ENCODE measurements at places on chromosomes 2 and 18.

GRCh38 chr2:240211598-240212424, 71.4 kb upstream of the OTOS start:
- no peak for DNase-seq

GRCh38 chr2:122754561-122754960, 999.1 kb downstream of the TSN start:
- DNase-seq, result no peak

- DNase-seq, result no peak
These were observed 393.1 kb upstream of the SLC14A2 start for GRCh38 chr18:45222180-45222579.

- DNase-seq, result no peak
These were observed 132.1 kb downstream of the SH3RF3 start for GRCh38 chr2:109260886-109261700.

GRCh38 chr18:27711382-27711781, 465.5 kb downstream of the CDH2 start:
- no peak for DNase-seq

DNA sequence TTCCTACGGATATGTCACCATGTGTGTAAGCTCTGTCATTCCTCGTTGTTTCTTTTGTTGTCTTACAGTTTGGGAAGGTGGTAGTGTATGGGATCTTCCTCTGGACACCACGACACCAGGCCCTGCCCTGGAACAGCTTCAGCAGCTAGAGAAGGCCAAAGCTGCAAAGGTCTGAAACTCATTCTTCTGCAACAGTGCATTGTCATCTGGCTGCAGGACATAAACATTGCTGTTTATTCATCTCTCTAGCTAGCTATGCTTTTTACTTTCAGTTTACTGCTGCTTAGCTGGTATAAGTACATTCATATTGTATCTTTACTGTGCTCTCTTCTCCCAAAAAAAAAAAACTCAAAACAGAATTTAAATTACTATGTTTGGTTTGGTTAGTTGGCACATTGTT, 39.2 kb upstream of the KCNJ13 start:
- no peak for DNase-seq

- DNase-seq, result no peak
These were observed 11.2 kb upstream of the STAT1 start for GRCh38 chr2:191025135-191025534.

GRCh38 chr2:172953411-172953810, 122.2 kb upstream of the MAP3K20 start:
- no peak for DNase-seq

DNA sequence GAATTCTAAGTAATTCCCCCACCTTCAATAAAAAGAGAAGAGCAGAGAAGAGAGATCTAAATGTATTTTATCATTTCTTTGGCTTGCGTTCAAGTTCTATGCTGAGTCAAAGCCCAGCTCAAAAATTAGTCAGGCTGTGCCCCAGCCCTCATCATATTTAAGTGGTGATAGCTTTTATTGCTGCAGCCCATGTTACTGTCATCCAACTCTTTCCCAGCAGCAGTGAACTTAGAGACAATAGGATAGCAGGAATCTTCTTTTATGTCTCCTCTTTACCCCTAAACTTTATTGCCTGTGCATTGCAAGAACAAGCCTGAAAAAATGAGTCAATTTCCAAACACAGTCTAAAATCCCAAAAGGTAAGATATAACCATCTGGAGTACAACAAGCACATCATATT, 1599.3 kb upstream of the PIK3C3 start:
- DNase-seq, result no peak

GRCh38 chr18:75977081-75977480, 518.0 kb downstream of the ZNF516 start:
- no peak for DNase-seq

GRCh38 chr2:237904831-237905599, 45.6 kb downstream of the RAMP1 start:
- DNase-seq, result peak; percentile 25

GRCh38 chr2:71686781-71687180, 233.4 kb downstream of the DYSF start:
- no peak for DNase-seq

- no peak for DNase-seq
These were observed 112.0 kb upstream of the CD226 start for GRCh38 chr18:70059684-70060083.

DNA sequence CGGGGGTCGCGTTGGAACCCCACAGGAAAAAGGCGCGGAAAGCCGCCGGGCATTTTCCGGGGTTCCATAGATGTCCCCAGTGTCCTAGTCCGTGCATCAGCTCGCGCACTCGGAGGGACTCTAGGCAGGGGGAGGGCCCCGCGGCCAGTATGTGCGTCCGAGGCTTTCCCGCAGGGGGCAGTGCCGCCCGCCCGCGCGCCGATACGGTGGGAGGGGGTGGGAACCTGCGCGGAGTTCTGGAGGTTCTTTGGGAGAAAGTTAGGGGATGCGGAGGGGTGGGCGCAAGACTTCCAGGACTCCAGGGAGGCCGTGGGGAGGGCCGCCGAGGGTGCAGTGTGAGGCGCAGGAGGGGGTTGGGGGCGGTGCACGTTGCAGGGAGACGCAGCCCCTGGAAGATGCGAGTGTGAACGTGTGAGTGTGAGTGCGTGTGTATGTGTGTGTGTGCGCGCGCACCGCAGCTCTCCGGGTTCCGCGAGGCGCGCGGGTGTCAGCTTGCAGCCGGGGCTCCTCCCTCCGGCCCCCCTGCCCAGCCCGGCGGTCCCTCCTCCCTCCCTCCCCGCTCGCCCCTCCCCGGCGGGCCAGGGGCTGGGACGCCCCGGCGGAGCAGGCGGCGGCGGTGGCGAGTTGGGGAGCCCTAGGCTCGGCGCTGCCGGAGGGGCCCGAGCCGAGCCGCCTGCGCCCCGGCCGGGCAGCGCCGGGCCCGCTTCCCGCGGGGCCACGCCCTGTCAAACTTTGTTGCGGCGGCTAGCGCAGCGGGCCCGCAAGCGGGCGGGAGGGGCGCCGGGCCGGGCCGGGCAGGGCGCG, at the start of gene TCF7L1:
Gene TCF7L1, plus strand, starts transcription at position 559 of the 804 bp plus-strand sequence. CDS start 293 bp downstream, outside the sequence.
- DNase-seq, result peak; percentile 6

DNA sequence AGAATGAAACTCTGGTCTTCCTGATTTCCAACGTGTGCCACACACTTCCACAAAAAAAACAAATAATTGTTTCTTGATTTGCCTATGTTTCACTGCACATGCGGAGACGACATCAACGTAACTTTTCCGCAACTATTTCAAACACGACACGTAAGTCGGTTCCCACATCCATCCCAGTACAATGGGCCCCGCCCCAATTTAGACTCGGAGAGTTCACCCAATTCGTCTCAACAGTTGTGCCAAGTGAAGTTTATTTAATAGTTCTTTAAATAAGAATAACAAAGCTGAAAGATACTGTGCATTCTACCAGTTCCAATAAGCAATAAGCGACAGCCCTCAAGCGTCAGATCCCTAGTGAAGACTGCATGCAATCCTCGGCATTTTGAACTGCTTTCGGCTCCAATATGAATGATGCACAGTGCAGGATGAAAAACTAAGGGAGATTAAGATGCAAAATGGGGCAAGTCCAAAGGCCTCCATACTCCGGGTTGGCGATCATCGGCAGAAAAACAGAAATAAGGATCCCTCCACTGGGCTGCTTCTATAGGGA, 664 bp downstream of the CCT4 start:
- DNase-seq, result peak; percentile 10

DNA sequence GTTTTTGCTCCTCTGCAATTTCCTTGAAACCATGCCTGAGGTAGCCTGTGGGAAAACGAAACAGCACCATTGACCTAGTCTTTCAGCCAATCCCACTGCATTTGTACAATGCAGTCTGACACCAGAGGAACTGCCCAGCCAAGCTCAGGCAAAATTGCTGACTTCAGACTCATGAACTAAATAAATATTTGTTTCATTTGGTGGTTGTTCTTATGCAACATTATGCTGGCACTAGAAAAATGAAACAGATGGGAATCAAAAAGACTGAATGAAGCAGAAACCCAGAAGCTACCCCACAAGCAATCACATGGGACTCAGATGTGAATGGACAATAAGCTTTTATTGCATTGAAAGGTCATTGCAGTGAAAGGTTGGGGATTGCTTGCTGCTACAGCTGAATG, 1.7 kb downstream of the NAT8 start:
- DNase-seq, result no peak

DNA sequence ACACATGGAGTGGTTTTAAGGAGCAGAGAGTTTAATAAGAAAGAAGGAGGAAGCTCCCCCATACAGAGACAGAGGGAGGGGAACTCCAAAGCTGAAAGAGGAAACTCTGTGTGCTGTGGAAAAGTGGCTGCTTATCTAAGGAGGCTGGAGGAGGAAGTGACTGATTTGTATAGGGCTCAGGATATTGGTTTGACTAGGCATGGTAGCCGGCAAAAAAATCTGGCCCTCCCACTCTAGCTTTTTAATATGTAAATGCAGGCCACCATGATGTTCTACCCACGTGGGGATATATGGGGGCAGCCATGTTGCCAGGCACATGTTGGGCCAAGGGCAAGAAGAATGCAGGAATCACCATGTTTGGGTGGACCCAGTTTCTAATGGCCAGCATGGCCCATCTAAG, 64.3 kb downstream of the HNMT start:
- DNase-seq, result no peak

DNA sequence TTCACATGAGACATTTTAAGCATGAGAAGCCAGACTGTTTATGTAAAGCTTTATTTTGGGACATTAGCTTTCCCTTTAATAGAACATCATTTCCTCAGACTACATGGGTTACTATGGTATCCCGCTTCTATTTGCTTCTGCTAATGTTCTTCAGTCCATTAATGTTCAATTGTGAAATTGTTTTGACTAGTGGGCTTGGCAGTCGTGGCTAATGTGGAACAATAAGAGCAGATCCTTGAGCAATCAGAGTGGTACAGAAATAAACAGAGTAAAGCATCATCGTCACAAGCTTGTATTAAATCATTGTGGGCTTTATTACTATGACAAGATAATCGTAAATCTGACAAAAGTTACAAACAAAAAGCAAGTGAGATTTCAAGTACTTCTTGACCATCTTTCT, 60.2 kb downstream of the PDE1A start:
- DNase-seq, result no peak

DNA sequence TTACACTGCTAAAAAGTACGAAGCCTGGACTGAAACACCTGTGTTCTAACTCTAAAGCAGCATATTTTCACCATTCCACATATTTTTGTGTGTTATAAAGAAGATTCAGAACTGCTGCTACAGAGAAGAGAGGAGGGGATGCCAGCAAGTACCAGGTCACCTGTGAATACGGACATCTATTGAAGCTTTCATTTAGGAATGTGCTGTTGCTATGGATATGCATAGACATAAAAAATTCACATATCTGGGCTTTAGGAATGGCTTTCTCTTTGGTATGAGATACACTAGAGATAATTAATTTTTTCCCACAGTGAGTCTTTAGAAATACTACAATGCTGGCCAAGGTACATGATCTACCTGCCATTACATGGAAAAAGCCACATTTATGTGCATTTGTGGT, 238.5 kb downstream of the WDR7 start:
- no peak for DNase-seq

- DNase-seq, result no peak
These were observed 882.6 kb downstream of the CPS1 start for GRCh38 chr2:211439011-211439410.

Measured in CD4-positive, alpha-beta T cell treated with Interleukin-17A for 4 hours (primary cell).